NB4 (cell line): ENCODE measurements at places on chromosomes 3 and 15.

DNA sequence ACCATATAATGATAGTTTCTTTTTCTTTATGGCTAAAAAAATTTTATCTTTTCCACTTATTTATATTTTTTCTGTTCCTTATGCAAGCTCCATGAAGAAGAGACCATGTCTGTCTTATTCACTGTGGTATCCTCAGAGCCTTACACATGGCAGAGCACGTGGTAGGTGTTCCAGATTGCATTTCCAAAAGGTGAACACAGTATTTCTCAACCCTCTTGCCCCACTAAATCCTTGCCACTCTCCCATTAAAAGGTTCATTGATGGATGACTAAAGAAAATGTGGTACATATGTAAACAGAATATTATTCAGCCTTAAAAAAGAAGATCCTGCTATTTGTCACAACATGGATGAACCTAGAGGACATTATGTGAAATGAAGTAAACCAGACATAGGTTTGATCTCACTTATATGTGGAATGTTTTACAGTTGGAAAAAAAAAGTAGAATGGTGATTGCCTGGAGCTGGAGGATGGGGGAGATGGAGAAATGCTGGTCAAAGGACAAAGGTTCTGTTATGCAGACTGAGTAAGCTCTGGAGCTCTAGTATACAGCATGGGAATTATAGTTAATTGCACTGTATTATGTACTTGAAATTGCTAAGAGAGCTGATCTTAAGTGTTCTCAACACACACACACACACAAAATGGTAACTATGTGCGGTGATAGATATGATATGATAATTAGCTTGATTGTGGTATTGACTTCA is 266.7 kb downstream of the CNTN3 start:
- DNase-seq, result no peak

DNA sequence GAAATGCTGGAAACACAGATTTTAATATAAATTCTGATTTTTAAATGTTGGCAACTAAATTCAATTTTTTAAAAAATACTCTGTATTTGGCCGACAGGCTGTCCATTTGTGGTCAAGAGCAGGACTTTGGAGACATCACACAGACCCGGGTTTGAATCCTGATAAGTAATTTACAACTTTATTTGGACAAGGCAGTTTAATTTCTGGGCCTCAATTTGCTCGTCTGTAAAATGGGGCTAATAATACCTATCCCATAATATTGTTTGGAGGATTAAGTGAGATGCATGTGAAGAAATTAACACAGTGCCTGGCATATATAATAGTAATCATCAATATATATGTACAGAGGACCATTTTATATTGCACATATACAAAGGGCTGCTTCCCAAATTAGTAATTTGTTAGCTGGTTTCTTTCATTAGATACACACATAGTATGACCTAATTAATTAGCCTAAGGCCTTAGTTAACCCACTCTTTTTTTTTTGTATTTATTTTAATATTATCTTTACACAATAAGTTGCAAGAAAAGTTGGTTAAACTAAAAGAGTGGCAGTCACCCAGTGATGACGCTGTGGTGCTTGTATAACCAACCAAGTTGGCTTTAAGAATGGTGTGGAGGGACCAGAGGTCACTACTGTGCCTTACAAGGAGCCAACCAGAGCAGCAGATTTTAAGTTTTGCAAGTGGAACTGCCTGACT is 665 bp downstream of the PIGB start:
- peak; percentile 84 for DNase-seq

- no peak for DNase-seq
Observed at GRCh38 chr15:91050128-91050455, 27.7 kb upstream of the VPS33B start.

DNA sequence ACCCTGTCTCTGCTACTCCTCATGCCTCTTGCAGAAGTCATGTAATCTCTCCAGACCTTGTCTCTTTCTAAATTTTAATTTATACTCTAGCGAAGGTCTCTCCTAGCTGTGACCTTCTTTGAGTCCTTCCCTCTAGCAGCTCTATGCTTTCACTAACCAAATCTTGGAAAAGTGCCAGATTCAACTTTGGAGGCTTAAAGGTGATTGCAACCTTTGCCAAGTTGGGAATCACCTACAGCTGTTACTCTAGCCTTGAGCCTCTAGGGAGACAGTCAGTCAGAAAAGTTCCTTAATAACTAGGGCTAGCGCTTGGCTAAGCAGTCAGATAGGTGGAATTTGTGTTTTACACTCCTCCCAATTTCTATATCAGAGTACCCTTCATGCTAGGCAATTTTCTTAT is 46.1 kb upstream of the ABI3BP start:
- no peak for DNase-seq

GRCh38 chr15:59995568-59996297 is 8.4 kb upstream of the FOXB1 start:
- DNase-seq, result no peak

DNA sequence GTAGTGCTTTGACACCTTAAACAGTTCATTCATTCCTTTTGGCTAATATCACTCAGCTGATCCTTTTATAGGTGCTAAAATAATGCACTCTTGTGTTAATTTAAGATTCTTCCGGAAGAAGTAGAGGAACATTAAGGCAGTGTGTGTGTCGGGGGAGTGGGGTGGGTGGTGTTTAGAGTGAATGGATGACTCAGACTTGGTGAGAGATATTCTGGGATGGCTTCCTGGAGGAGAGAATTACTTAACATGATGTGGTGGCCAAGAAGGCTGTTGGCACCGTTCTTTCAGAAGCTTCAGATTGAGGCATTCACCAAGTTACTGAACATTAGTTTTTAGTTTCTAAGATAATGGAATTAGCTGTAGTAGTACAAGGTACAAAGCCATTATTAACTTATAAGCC is 125.6 kb upstream of the ROPN1 start:
- DNase-seq, result peak; percentile 2

DNA sequence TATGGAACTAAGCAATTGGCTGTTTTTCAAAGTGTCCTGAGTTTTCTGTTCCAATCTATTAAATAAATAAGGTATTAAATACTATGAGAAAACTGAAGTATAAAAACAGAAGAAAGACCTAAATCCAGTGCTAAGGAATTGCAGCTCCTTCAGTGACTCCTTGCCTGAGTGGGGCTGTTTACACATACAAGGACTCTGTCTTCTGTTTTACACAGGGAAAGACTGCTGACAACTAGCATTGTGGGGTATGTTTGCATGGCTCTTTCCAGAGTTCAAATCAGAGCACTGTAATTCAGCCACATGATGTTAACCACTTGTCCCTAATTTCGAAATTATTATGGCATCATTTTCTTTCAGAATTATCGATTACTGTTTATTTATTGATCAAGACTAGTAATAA is 31.3 kb upstream of the MEIS2 start:
- DNase-seq, result no peak

DNA sequence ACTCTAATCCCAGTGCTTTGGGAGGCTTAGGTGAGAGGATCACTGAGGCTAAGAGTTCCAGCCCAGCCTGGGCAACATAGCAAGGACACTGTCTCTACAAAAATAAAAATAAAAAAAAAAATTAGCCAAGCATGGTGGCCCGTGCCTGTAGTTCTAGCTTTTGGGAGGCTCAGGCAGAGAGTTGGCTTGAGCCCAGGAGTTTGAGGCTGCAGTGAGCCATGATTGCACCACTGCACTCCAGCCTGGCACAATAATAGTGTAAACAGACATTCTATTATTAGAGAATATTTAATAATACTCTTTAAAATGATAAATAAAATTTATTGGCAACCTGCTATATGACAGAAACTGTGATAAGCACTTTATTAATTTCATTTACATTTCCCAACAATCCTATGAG is 908.9 kb downstream of the TUSC7 start:
- DNase-seq, result no peak

DNA sequence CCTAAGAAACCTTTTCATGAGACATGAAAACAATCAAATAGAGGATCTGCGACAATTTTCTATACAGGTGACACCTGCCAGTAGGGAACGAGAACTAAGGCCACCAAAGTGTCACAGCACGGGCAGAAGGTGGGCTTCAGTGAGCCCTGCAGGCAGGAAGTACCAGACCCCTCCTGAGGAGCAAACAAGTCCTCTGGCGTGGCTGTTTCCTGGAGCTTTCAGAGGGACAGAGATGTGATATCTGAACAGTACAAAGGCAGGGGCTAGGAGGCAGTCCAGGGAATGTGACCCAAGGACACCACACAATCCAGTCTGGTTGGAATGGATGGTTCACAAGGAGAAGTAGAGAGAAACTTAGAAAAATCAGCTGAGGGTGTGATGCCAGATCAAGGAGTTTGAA is 16.8 kb downstream of the POMGNT2 start:
- no peak for DNase-seq

DNA sequence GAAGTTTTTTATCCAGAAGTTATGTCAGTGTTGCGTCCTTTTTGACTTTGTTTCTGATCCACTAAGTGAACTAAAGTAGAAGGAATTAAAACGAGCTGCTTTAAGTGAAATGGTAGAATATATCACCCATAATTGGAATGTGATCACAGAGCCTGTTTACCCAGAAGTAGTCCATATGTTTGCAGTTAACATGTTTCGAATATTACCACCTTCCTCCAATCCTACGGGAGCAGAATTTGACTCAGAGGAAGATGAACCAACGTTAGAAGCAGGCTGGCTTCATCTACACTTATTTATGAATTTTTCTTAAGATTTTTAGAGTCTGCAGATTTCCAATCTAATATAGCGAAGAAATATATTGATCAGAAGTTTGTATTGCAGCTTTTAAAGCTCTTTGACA is 57.6 kb downstream of the DNAH1 start:
- no peak for DNase-seq

- no peak for DNase-seq
Observed at GRCh38 chr15:91751611-91752010, 101.9 kb upstream of the SLCO3A1 start.
